Type B pancreatic cell (in vitro differentiated cells): ENCODE measurements at places on chromosomes 1 and 21. TPM values are rescaled to one million over a fixed set of nuclear protein-coding genes. Genes with fewer than 3 reads are reported as not detected.

DNA sequence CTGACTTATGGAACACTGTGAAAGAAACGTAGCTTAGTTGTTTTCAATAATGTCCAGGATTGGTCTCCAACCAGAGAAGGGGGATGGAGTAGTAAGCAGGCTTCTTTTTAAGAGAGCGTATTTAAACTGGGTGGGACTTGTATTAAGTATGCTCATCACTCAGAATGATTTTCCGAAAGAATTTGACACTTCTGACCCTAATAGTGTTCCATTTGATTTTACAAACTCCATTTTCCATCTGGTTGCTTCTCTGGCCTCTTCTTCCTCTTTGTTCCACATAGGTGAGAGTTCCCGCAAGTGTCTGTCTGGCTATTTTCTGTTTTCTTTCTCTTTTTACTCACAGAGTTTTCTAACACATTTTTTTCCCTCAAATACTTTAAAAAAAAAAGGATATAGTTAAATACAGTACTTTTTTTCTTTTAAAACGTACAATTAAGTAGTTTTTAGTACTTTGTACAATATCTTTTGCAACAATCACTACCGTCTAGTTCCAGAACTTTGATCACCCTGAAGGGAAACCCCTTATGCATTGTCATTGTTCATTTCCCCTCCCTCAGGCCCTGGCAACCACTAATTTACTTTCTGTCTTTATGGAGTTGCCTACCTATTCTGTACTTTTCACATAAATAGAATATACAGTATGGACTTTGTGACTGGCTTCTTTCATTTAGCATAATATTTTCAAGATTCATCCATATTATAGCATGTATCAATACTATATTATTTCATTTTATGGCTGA lies 67.0 kb downstream of the RASAL2 start:
- H3K36me3 ChIP-seq: no peaks in the 10 kb centered on the region
- H3K27me3 ChIP-seq: no peaks in the 10 kb centered on the region
- H3K4me3 ChIP-seq: no peak overlapping the region
- no peak for DNase-seq
- peaks cover under 1% of the 10 kb centered on the region for H3K4me1 ChIP-seq

CDC20 gene
- total RNA-seq: 33.9 and 114 TPM in 2 replicates

TEKT2 gene
- total RNA-seq: 2.1 and 9.6 TPM in 2 replicates

GRCh38 chr1:215005078-215005477 lies 77.5 kb upstream of the KCNK2 start:
- H3K27me3 ChIP-seq: peaks cover 3% of the 10 kb centered on the region
- DNase-seq: no peak
- no peak overlapping the region for H3K27ac ChIP-seq
- no peaks in the 10 kb centered on the region for H3K36me3 ChIP-seq

CFAP74 gene
- total RNA-seq: 0.76 and 1.5 TPM in 2 replicates

GRCh38 chr1:160291248-160292220 lies 6.6 kb upstream of the PEX19 start:
- H3K4me3 ChIP-seq: no peak overlapping the region
- no peak overlapping the region for H3K27ac ChIP-seq
- H3K4me1 ChIP-seq: peaks cover 8% of the 10 kb centered on the region
- no peak for DNase-seq
- no peaks in the 10 kb centered on the region for H3K27me3 ChIP-seq

GRCh38 chr1:53084589-53084971 lies 22.6 kb downstream of the PODN start:
- peaks cover 14% of the 10 kb centered on the region for H3K4me1 ChIP-seq
- no peak for DNase-seq
- no peaks in the 10 kb centered on the region for H3K36me3 ChIP-seq
- H3K27ac ChIP-seq: peak overlapping the region; percentile 66

DNA sequence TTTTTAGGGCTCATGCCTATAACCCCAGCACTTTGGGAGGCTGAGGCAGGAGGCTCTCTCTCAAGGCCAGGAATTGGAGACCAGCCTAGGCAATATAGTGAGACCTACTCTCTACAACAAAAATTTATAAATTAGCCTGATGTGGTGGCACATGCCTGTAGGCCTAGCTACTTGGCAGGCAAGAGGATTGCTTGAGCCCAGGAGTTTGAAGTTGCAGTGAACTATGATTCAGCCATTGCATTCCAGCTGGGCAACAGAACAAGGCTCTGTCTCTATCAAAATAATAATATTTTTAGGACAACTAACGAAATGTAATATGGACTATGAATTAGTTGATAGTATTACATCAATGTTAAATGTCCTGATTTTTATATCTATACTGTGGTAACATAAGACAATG lies 68.8 kb upstream of the ARID1A start:
- H3K4me1 ChIP-seq: no peaks in the 10 kb centered on the region
- H3K4me3 ChIP-seq: no peak overlapping the region
- H3K27me3 ChIP-seq: no peaks in the 10 kb centered on the region
- no peak overlapping the region for H3K27ac ChIP-seq
- no peak for DNase-seq

DNA sequence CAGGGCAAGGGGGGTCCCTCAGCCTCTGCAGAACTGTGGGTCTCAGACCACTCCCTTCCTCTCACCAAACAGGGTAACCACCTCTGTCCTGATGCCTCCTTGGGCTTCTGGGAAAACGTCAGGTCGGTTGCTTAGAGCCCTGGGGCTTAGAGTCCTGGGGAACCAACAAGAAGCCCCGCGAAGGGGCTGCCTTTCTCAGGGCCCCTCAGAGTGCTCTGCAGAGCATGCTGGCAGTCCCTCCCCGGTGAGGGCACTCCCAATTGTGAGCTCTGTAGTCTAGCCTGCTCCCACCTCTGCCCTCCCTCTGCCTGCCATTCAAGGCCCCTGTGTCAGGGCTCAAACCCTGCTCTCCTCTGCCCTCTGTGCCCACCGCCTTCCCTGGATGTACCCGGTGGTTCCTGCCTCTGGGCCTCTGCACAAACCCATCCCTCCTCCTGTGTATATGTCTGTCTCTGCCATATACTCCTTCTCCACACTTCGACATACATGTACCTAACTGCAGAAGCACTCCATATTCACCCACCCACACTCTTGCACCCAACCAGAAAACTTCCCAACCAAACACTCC lies 92.3 kb downstream of the DMRTB1 start:
- peaks cover 12% of the 10 kb centered on the region for H3K27me3 ChIP-seq
- H3K36me3 ChIP-seq: no peaks in the 10 kb centered on the region
- H3K4me3 ChIP-seq: no peak overlapping the region
- H3K4me1 ChIP-seq: peaks cover 15% of the 10 kb centered on the region
- H3K27ac ChIP-seq: no peak overlapping the region
- no peak for DNase-seq

- no peak overlapping the region for H3K4me3 ChIP-seq
- H3K36me3 ChIP-seq: peaks cover 75% of the 10 kb centered on the region
- peaks cover 50% of the 10 kb centered on the region for H3K4me1 ChIP-seq
- DNase-seq: no peak
- H3K27ac ChIP-seq: peak overlapping the region; percentile 63
- no peaks in the 10 kb centered on the region for H3K27me3 ChIP-seq
Observed at GRCh38 chr1:56506951-56507491, 72.3 kb downstream of the PLPP3 start.

S100A7A gene
- not detected in 2 replicates for total RNA-seq

ERG gene
- 6.8 TPM in 1 of 2 replicates, not detected in the other for total RNA-seq

SLC45A1 gene
- total RNA-seq: 0.67 and 2.7 TPM in 2 replicates

AUNIP gene
- 3.7 and 7.2 TPM in 2 replicates for total RNA-seq

DNA sequence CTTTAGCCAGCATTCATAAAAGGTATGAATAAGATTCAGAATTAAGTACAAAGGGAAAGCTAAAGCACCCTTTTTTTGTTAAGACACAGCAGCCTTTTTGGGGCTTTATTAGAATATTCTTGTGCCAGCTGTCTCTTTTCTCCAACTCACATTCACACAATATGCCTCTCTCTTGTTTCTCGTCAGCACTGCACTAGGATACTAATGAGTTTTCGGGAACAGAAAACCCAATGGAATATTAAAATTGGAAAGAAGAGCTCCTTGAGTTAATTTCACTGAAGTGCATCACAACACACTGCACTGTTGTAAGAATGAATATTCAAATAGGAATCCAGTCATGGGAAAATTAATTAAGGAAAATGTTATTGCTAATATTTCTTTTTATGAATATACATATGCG lies 410.4 kb upstream of the BEND5 start:
- H3K4me3 ChIP-seq: no peak overlapping the region
- no peaks in the 10 kb centered on the region for H3K36me3 ChIP-seq
- no peaks in the 10 kb centered on the region for H3K27me3 ChIP-seq
- H3K4me1 ChIP-seq: no peaks in the 10 kb centered on the region

GRCh38 chr1:8419172-8419571 lies 101.3 kb downstream of the SLC45A1 start:
- DNase-seq: no peak
- H3K27ac ChIP-seq: no peak overlapping the region
- peaks cover 15% of the 10 kb centered on the region for H3K36me3 ChIP-seq
- H3K4me3 ChIP-seq: no peak overlapping the region

SPATA6 gene
- total RNA-seq: 7.3 and 23.5 TPM in 2 replicates
